NCI-H1048 (cell line): ENCODE measurements at places on chromosomes 16 and 17.

GRCh38 chr17:64599827-64600226, 62.3 kb downstream of the SMURF2 start:
- DNase-seq: no peak

GRCh38 chr17:10105513-10106001, 92.8 kb downstream of the GAS7 start:
- no peak for DNase-seq

- DNase-seq: no peak
Observed at GRCh38 chr16:11198828-11199227, 57.2 kb downstream of the SOCS1 start.

GRCh38 chr17:58161566-58161965, 5.2 kb upstream of the OR4D2 start:
- no peak for DNase-seq

GRCh38 chr16:77457046-77457445, 22.2 kb upstream of the ADAMTS18 start:
- DNase-seq: no peak

DNA sequence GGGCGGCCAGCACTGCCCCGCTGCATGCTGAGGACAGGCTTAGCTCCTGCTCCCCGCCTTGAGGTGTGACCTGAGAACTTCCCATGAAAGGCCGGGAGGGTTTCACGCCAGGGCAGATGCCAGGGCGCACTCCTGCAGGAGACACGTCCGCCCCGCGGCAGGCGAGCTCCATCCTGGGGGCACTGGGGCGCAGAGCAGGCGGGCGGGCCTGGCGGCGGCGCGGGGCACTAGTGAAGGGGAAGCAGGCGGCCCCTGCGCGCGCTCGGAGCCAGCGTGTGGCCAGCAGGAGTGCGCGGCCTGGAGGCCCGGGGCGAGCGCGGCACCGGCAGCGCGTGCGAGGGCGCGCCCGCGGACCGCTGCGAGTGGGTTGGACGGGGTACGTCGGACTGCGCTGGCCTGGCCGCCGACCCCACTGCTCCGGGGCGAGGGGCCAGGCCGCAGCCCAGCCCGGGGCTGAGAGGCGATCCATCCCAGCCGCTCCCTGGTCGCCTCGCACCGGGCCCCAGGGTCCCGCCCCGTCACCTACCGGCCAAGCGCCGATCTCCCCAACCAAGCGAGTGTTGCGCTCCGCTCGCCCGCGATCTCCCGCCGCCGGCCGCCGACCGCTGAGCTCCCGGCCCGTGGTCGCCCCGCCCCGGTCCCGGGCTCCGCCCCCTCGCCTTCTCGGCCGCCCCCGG, at the start of gene MAP3K14:
Gene MAP3K14, minus strand, starts transcription at position 587 of the 677 bp plus-strand sequence. CDS start 26,275 bp downstream, outside the sequence.
- DNase-seq: no peak

- no peak for DNase-seq
Observed at GRCh38 chr16:50643192-50643591, 37.9 kb downstream of the SNX20 start.

- DNase-seq: no peak
Observed at GRCh38 chr16:16861546-16861945, 482.6 kb downstream of the NPIPA7 start.

GRCh38 chr17:7654832-7655540, 4.3 kb downstream of the ATP1B2 start:
- DNase-seq: no peak

DNA sequence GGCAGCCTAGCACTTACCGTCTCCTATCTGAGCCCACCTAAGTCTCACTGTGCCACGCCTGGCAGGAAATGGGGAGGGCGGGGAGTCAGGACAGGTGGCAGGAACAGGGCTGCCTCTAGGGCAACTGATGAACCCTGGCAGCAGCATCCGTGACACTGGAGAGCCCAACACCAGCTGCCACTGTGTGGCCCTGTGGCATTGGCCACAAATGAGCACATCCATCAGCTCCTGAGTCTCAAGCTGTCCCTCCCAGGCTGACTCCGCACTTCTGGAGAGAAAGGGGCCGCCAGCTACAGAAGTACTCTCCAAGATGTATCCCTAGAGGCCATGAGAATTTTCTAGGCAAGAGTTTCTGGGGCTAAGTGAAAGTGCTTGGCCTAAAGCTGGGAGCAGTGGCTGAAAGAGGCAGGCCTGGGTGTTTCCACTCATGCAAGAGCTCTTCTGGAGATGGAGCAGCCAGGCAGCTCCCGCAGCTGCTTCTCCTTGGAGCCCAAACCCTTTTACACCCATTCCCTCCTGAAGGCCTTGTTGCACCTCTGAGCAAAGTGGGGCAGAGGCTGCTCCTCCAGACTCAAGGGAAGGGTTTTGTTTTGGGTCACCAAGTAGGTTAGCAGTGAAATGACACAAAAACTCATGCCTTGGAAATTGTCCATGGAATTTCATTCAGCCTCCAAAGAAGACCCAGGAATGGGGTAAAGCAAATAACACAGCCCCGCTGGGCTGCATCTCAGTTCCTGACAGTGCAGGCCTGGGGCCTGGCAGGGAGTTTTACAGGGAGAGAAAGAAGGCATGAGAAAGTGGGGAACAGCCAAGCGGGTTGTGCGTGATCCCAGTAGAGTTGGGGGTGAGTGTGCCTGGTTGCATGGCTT, 25.8 kb downstream of the PEMT start:
- DNase-seq: no peak

DNA sequence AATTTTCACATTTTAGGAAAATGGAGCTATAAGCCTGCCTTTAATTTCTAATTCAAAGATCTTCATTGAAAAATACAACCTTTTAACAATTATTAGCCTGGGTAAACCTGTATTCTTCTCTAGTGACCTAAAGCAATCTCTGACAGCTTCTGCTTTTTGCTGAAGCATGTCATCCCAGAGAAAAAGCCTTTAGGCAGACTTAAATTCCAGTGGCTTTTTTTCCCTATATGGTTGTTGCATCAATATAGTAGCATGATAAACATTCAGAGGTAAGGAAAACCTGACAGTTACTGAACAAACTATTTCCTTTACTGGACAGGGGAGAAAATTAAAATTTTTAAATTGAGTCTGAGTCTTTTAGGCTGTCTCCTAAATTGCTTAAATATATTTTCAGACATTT, 7.8 kb upstream of the EVI2A start:
- no peak for DNase-seq

DNA sequence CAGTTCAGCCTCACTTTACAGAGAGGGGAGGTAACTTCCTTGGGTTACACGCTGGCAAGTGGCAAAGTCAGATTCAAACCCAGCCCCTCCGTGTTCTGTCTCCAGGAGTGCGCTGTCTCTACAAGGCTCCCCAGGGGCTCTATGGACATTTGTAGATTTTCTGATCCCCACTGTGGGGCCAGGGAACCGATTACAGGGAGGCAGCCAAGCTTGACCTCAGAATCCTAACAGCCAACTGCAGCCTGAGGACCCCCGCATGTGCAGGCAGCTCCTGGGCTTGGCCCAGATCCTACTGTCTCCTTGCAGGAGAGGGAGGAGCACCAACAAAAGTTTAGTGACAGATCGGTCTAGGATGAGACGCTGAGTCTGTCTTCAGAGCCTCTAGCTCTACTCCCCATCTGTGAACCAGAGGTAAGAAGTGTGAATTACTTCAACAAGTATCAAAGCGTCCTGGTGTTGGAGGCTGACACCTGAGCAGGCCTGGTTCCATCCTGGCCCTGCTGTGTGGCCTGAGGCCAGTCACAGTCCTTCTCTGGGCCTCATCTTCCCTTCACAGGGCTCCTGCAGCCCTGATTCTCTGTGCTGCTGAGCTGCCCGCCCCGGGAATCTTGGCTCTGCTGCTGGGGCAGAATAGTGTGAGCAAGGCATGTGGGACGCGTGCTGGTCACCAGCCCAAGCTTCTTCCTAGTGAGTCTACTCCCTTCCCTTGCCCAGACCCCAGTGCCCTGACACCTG, 9.2 kb upstream of the NATD1 start:
- DNase-seq: no peak

- DNase-seq: no peak
Observed at GRCh38 chr16:85523602-85524364, 89.3 kb upstream of the GSE1 start.

- no peak for DNase-seq
Observed at GRCh38 chr16:86134802-86135461, 236.0 kb downstream of the IRF8 start.

DNA sequence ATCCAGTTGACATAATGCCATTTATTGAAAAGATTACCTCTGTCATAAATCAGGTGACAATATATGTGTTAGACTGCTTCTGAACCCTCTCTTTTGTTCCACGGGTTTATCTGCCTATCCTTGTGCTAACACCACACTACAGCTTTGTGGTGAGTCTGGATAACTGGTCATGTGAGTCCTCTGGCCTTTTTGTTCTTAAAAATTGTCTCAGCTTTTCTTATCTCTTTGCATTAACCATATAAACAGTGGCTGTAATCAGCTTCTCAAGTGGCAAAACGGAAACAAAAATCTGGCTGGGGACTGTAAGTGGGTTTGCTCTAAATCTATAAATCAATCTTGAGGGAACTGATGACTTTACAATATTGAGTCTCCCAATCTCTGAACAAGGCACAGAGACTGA, 44.6 kb downstream of the STX8 start:
- DNase-seq: no peak

DNA sequence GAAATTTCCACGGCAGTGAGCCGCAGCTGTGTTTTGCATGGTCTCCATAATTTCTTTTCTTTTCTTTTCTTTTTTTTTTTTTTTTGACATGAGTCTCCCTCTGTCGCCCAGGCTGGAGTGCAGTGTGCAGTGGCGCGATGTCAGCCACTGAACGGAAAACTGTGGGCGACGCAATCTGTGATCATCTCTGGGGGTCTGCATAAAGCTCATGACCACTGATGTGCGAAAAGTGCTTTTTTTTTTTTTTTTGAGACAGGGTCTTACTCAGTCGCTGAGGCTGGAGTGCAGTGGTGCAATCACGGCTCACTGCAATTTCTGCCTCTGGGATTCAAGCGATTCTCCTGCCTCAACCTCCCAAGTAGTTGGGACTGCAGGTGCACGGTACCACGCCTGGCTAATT, 117.6 kb downstream of the ABCC6 start:
- no peak for DNase-seq

DNA sequence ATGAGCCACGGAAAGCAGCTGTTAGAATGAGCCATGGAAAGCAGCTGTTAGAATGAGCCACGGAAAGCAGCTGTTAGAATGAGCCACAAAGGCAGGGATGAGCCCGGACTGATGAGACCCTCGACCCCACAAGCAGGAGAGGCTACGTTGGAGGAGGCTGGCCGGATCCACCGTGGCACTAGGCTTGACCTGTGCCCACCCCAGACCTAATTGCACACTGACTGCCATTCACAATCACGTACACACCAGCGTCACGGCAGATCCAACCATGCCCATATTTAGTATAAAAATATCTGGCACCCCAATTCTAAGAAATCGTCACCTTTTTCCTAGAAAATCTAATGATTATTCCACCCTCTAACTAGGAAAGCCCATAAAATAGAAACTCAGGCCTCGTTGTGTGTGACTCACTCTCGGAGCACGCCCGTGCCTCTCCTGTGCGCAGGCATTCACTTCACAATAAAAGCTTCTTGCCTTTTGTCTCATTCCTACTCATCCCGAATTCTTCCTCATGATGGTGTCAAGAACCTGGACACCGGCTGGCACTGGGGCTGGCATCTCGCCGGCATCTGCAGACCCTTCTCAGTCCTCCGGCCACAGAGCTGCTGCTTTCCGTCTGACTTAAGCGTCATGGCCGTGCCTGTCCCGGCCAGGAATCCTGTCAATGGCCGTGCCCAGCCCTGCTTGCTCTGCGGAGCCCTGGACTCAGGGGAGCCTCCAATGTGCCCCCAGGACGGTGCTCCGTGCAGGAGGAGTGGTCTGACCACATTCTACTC, 5.5 kb upstream of the SECTM1 start:
- DNase-seq: no peak

- DNase-seq: no peak
Observed at GRCh38 chr16:49674351-49674851, 181.5 kb downstream of the ZNF423 start.

DNA sequence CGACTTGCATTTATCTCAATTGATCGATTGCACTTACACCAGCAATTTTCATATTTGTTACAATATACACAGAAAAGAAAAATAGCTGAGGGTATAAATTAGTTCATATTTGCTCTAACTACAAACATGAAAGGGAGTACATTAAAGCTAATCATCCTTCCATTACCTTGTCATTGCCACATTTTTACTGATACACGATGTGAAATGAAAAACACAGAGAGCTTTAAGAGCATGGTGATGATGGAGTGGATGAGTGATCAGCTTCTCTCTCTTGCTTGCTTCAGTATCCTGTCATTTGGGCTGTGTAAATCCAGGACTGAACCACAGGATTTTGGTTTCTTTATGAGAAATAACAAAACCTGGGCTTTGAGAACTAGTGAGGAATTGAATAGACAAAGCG, 1207.5 kb upstream of the GOT2 start:
- no peak for DNase-seq

DNA sequence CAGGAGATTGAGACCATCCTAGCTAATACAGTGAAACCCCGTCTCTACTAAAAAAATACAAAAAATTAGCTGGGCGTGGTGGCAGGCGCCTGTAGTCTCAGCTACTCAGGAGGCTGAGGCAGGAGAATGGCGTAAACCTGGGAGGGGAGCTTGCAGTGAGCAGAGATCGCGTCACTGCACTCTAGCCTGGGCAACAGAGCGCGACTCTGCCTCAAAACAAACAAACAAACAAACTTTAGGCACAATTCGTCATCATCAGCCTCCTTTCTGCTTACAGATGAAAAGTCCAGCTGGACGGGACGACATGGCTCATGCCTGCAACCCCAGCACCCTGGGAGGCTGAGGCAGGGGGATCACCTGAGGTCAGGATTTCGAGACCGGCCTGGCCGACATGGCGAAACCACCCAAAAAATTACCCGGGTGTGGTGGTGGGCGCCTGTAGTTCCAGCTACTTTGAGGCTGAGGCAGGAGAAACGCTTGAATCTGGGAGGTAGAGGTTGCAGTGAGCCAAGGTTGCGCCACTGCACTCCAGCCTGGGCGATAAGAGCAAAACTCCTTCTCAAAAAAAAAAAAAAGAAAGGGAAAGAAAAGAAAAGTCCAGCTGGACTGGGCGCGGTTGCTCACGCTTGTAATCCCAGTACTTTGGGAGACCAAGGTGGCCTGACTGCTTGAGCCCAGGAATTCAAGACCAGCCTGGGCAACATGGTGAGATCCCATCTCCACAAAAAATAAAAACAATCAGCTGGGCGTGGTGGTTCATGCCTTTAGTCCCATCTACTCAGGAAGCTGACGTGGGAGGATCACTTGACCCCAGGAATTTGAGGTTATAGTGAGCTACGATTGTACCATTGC, 1.5 kb upstream of the SPIRE2 start:
- DNase-seq: no peak

DNA sequence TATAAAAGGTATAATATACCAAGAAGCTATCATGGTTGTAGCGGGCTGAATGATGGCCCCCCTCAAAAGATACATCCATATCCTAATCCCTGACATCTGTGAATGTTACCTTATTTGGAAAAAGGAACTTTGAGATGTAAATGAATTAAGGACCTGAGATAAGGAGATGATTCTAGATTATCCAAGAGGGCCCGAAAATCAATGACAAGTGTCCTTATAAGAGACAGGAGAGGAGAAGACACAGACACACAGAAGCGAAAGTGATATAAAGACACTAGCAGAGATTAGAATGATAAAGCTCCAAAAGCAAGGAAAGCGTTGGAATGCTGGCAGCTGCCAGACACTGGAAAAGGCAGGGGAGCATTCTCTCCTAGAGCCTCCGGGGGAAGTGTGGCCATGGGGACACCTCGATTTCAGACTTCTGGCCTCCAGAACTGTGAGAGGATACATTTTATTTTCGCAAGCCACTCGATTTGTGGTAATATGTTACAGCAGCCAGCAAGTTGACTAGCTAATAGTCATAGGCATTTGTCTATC, 12.5 kb upstream of the GP1BA start:
- DNase-seq: no peak
